Activated CD4-positive, alpha-beta T cell treated with anti-CD3 and anti-CD28 coated beads for 1 hour (primary cell): ENCODE measurements at places on chromosomes 1 and 21.

DNA sequence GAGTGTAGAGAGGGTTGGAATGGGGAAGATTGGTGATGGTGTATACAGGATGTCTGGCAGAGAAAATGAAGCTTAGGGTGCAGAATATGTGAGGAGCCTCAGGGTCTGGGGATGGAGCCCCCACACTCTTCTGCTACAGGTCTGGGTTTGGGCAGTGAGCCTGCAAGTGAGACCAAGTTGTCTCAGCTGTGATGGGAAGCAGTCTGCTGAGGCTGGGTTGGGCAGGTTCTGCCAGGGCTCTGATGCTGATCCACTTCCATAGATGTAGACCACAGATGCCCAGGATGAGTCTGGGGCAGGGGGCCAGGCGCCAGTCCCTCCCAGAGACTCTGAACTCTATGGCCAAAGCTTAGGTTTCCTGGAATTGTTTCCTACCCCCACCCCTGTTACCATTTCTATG is 516.9 kb downstream of the PTPRU start:
- no peak for DNase-seq

DNA sequence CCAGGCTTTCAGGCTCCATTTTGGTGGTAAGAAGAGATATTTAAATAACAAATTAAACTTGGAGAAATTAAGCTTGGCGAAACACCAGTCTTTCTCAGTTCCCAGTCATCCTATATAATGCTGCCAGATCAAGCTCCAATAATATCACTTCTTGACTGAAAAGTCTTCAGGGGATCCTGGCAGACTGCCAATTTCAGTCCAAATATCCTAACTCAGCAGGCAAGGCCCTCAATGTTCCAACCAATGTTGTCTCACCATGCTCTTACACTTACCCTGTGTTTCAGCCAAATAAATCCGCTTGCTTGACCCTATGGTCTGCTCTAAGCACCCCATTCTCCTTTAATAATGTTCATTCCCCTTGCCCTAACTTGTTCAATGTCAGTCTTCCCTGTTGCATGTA is 39.9 kb upstream of the BCL10 start:
- DNase-seq, result no peak

DNA sequence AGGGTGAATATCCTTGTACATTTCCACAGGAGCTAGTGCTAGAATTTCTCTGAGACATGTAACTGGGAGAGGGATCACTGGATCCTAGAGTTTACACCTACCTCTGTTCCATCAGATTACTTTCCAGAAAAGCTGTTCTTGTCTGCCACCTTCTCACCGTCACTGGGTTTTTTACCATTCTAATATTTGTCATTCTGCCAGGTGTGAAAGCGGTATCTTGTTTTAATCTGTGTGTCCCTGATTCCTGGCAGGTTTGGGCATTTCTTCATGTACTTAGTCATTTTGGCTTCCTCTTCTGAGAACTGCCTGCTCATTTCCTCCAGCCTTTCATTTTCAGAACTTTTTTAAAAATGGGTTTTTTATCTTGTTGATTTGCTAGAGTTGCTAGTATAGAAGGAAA is 5.1 kb downstream of the PMF1 start:
- DNase-seq, result no peak

GRCh38 chr1:66256629-66257572 is 277.1 kb upstream of the SGIP1 start:
- DNase-seq, result no peak

DNA sequence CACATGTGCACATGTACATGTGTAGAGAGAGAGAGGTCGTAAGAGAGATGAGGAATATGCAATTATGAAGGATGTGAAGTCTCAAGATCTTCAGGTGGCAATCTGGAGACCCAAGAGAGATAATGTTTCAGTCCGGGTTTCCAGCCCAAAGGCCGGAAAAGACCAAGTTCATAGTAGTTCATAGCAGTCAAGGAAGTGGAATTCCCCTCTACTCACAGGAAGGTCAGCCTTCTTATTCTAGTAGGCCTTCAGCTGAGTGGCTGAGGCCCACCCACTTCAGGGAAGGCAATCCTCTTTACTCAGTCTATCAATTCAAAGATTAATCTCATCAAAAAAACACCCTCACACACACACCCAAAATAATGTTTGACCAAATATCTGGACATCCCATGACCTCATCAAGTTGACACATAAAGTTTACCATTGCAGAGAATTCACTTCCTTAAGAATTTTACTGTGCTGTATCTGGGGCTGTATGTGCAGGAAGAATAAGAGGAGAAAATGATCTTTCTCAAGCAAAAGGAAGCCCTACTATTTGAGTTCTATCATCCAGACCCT is 114.6 kb downstream of the TNFSF18 start:
- DNase-seq, result no peak

DNA sequence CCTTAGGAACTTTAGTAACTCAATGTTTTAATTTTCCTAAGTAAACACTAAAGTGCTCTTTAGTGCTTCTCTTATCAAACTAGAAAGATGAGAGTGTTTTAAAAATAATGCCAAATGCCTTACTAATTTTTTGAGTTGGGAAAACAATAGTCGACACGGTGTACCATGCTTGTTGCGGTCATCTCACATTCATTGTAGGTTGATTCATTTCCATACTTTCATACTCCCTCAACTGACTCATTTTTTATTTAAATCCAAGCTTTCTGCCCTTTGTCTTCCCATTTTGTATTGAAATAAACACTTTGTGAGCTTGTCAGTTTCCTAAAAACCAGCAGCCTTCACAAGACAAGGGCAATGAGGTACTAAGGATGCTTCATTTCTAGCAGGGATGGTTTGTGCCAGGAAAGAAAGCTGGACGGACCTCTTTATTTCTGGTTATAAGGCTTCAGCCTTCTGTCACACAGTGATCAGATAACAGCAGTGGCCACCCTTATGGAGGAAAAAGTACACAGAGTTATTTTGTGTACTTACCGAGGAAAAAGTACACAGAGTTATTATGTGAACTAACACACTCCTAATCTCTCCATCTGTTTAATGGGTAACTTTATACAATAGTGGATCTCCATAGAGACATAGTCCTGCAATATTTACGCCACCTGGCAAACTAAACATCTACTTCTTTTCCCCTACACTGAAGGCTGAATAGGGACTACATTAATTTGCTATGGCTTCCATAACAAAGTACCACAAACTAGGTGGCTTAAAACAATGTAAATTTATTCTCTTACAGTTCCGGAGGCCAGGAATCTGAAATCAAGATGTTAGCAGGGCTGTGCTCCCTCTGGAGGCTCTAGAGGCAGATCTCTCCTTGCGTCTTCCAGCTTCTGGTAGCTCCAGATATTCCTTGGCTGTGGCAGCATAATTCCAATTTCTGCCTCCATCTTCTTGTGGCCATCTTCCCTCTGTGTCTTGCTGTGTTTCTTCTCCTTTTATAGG is 13.0 kb upstream of the CCDC190 start:
- DNase-seq, result no peak

GRCh38 chr1:53654216-53655210 is 84.5 kb downstream of the GLIS1 start:
- no peak for DNase-seq

- peak; percentile 10 for DNase-seq
Measured at GRCh38 chr1:174160109-174160473, 771 bp downstream of the RABGAP1L start.

DNA sequence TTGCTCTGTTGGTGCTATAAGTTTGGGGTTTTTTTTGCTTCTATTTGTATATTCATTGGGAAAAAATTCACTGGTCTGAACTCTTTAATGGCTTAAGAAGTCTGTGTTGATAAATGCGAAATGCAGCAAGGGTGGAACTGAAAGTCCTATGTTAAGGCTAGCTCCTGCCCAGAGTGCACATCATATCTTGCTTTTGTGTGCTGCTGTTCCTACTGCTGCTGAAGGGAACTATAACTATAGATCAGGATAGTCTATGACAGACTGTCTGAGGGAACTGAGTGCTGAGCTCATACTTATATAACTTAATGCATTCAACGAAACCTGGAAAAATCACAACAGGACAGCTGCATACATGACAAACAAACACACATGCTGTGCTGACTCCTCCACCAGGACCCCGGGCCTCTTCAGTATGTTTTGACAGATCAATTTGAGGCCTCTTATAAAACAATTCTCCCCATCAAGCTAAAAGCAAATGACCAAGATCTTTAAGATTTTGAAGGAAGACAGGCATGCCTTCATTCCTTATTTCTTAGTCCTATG is 1031.5 kb upstream of the ADGRL2 start:
- no peak for DNase-seq

GRCh38 chr1:117387060-117387633 is 19.9 kb downstream of the MAN1A2 start:
- DNase-seq, result no peak

GRCh38 chr21:44653656-44654575 is 543 bp downstream of the KRTAP12-4 start:
- peak; percentile 27 for DNase-seq

- no peak for DNase-seq
Measured at GRCh38 chr1:201268604-201269151, 14.6 kb upstream of the PKP1 start.

DNA sequence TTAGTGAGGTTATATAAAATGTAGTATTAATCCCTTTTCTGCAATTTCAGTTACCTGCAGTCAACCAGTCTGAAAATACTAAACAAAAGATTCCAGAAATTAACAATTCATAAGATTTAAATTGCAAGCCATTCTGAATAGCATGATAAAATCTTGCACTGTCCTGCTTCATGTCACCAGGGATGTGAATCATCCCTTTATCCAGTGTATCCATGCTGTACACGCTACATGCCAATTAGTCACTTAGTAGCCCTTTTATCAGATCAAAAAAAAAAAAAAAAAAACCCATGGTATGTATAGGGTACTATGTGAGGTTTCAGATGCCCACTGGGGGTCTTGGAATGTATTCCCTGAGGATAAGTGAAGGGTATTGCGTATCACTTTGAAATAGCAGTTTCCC is 191.3 kb upstream of the HP1BP3 start:
- no peak for DNase-seq

GRCh38 chr1:17251701-17252376 is 2.9 kb downstream of the PADI3 start:
- DNase-seq, result no peak

DNA sequence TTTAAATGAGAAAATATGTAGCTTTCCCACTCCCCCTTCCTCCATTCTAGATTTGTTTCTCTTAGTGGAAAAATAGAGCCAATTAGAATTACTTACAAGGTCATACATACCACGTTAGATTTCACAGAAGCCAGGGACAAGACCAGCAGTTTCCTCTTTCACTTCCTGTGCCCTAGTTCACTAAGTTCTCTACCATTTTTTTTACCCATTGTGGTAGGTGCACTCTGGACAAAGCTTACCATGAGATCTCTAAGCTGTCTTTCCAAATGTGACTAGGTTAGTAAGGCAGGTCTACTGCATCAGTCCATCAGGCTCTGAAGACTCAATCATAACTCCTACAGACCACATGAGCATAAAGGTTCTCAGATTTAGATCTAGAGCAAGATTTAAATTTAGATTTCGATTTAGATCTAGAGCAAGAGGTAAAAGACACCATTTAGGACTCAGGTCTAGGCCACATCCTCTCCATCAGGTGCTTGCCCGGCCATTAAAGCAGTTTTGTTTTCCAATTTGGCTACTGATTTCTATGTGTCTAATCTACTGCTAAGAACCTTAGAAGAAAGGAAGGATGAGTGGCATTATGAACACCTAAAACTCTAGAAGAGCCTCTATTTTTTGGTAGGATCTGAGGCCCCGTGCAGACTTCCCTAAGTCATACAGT is 235.3 kb downstream of the FAF1 start:
- DNase-seq, result no peak

- DNase-seq, result no peak
Measured at GRCh38 chr1:207025146-207025880, 7.2 kb downstream of the C1orf116 start.

DNA sequence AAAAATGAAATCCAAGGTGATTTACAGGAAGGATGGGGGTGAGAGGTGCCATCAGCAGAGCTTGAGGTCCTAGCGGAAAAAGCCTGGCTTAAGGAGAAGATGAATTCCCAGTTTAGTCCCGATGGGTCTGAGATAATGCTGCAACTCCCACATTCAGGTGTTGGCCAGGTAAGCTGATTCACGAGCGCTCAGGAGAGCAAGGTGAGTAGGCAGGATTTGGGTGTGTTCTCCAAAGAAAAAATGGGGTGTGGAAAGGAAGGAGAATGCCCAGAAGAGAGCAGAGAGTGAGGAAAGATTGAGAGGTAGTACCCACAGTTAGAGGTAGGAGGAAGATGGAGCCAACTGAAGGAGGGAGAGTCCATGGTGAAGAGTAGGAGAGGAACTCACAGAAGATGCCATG is 12.5 kb downstream of the RIMS3 start:
- DNase-seq, result no peak

GRCh38 chr1:84726593-84727499 is 36.6 kb upstream of the SSX2IP start:
- DNase-seq, result no peak

GRCh38 chr1:41559331-41559730 is 74.8 kb upstream of the EDN2 start:
- DNase-seq, result no peak

GRCh38 chr1:214862421-214862820 is 220.1 kb upstream of the KCNK2 start:
- no peak for DNase-seq

GRCh38 chr1:222123111-222123510 is 381.2 kb upstream of the DUSP10 start:
- DNase-seq, result no peak

GRCh38 chr1:162919034-162919433 is 58.1 kb upstream of the CCDC190 start:
- DNase-seq, result no peak

DNA sequence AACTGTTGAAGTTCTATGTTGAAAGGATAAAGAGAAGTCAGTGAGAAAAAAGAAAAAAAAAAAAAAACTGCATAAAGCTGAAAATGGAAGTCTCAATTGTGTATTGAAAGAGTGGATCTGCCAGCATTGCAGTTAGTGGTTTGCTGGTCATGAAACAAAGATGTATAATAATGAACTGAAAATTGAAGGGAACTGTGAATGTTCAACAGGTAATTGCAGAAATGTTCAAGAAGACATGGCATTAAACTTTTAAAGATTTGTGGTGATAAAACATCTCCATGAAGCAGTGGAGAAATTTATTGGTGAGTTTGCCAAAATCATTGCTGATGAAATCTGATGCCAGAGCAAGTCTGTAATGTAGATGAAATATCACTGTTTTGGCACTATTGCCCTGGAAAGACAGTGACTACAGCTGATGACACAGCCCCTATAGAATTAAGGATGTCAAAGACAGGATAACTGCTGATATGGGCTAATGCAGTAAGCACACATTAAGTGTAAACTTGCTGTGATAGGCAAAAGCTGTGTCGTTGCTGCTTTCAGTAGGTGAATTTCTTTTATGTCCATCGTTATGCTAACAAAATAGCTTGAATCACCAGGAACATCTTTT is 71.0 kb downstream of the RD3 start:
- DNase-seq, result no peak

DNA sequence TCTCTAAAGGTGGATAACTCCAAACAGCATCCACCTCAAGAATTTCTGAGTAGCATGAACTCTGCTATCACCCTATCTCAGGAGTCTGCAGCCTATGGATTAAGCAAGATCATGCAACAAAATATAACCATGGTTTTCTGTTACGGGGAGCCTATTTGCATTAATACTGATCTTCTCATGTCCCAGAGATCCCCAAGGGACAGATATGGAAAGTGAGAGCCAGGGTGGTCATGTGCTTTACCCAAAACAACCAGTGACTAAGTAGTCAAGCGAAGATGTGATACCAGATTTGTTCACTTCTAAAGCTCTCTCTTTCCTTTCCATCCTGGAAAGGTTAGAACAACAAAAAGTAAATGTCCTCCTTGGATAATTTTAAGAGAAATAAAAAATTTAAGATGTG is 125.1 kb downstream of the PRRX1 start:
- no peak for DNase-seq

- no peak for DNase-seq
Measured at GRCh38 chr1:178502330-178502714, 5.6 kb upstream of the CLEC20A start.
